Prostate gland (tissue), 2 donors: ENCODE measurements at places on chromosomes 3 and 15. TPM values are rescaled to one million over a fixed set of nuclear protein-coding genes. Genes with fewer than 3 reads are reported as not detected.

DNA sequence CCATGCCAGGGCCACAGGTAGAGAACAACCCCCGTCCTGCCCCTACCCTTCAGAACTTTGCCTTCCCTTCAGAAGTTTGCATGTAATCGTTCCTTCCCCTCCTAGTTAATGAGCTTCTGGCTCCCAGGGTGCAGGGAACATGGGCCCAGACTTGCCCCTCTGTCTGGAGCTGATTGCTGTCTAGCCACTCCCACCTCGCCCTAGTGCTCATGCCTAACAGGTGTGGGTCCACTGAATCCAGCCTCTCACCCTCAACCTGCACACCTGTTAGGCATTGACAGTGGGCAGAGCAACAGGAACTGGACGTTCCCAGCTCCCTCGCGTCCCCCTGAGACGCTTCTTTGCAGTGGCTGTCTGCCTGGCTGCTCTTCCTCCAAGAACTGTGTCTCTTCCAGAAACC, 40.3 kb downstream of the WNT5A start:
- DNase-seq: no peak

- no peak for DNase-seq
These were observed 27.2 kb upstream of the MEX3B start for GRCh38 chr15:82072926-82073537.

GRCh38 chr3:177089901-177090300, 107.4 kb downstream of the TBL1XR1 start:
- DNase-seq: no peak

GRCh38 chr15:70056091-70056680, 41.5 kb downstream of the TLE3 start:
- DNase-seq: no peak

- DNase-seq: no peak
These were observed 32.7 kb downstream of the AADACL2 start for GRCh38 chr3:151766454-151766853.

DNA sequence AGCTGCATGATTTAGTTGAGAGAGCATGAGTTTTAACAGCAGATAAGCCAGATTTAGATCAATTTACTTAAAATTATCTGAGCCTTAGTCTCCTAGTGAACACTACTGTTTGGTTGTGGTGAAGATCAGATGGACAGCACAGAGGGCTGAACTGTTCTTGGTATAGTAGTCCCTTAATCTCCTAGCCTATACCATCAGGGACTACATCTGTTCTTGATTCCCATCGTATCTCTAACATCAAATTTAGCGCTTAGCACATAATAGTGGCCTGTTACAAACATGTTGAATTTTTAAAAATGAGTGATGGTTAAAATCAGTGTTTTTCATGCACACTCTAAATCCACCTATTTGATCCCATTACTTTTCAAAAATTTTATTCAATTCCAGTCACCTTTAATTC, 507.7 kb downstream of the GRM7 start:
- no peak for DNase-seq

DNA sequence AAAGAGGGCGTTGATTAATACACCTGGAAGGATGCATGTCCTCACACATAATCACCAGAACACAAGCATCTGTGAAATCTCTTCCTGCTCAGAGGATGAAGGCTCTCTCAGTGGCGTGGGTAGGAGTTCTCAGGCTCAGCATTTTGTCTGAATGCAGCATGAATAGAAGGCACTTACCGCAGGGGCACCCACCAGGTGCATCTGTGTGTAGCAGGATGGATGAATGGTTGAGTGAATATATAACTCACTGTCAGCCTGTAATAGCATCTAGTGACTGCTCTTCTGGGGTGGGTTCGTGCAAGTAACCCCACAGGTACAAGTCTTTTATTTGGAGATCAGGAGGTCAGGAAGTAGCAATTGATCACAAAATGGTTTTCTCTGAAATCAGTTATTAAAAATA, 143.0 kb downstream of the SQOR start:
- no peak for DNase-seq

DNA sequence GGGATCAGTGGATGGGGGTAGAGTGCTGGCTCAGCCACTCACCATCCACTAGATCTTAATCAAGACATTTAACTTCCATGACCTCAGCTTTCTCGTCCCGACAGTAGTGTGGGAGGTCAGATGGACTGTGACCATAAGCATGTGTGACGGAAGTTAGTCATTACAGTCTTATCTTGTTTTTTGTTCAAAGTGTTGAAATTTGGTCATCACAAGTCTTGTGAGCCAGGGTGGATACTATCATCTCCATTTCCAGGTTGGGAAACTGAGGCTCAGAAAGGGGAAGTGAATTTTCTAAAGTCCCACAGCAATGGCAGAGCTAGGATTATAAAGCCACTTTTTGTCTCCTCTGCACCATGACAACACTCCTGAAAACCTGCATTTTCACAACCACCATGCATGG, 32.0 kb upstream of the ITGA11 start:
- no peak for DNase-seq

DNA sequence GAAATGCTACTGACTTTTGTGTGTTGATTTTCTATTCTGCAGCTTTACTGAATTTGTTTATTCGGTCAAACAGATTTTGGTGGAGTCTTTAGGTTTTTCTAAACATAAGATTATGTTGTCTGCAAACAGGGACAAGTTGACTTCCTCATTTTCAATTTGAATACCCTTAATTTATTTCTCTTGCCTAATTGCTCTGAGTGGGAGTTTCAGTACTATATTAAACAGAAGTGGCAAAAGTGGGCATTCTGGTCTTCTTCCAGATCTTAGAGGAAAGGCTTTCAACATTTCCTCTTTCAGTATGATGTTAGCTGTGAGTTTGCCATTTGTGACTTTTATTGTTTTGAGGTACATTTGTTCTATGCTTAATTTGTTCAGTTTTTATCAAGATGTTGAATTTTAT, 268.5 kb downstream of the WNT5A start:
- no peak for DNase-seq

DNA sequence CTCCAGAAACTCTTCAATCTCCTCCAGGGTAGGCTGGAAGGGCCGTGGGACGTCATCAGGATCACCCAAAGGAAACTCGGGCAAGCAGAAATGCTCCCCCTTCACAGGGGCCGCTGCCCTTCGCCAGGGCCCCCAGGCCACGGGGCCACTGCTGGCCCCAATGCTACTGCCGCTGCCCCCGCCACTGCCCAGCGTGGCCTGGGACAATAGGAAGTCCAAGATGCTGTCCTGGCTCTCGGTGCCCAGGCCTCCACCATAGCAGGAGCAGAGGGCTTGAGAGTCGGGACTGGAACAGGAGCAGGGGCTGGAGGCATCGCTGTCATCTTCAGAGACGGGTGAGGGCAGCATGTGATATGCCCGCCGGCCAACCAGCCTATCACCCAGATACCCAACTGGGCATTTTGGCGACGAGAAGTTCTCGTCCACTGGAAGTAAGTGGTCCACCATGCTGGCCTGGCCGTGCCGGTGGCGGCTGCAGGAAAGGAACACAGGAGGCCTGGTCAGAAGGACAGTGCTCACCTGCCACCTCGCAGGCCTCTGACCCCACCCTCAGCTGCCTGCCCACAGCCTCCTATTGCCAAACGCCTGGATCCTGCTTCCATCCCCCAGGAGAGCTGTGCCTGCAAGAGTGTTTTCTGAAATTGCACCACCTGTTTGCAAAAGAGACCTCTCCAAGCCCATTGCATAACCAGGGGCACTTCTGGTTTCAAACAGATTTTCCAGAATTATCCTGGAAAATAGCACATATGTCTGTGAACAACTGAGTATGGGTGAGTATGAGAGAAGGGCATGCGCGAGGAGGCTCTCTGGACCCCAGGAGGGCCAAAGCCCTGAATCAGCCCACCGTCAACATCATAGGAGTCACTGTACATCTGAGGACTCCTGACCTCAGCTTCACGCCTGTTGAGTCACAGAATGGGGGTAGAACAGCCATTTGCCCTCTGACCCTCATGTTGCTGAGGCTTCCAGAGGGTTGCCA, 4.4 kb downstream of the KLF15 start:
- no peak for DNase-seq

GRCh38 chr15:90665288-90666134, 51.6 kb upstream of the BLM start:
- peak; percentile 41 for DNase-seq

DNA sequence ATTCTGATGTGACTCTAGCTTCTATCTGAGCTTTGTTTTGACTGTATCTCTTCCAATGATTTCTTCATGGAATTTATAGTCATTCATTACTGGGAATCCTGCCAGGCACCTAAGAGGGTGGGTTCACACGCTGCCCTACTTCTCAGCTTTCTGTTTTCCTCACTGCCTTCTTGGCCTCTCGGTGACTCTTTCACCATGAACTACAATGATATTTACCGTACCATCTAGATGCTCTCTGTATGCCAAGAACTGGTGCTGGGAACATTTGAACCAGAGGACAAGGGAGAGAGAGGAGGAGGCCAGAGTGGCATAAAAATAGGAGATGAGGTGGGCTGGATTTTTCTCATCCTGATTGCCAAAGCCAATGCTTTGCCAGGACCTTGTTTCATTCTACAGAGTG, 280.0 kb upstream of the P2RY1 start:
- DNase-seq: peak; percentile 8

- DNase-seq: no peak
These were observed 22.9 kb upstream of the DNAAF4 start for GRCh38 chr15:55530861-55531313.

DNA sequence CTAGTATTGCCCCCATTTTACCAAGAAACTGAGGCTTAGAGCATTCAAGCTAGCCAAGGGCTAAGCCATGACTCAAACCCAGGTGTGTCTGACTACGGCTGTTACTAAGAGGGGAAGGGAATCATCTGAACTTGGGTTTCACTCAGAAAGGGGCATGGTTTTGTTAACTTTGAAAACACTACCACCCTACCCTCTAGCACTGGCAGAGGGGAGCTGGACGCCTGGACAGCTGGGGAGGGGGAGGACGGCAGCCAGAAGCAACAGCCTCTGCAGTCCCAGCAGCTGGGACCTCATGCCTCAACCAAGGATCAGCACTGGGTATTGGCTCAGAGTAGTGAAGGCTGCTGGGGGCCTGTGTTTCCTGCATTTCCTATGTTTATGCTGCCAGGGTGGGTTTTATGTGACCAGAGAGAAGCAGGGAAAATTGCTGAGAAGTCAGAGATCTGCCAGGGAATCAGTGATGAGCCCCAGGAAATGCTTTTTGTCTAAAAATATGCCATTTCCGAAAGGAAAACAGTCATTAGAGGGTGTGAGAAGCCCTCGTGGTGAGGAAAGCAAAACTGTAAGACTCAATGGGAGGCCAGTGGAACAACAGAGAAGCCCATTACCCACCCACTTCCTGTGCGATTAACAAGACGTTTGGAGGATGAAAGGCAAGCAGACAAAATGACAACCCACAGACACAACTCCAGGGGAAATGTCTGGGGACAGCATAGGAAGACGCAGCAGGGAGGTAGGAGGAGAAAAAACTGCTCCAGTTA, 41.2 kb downstream of the LIPC start:
- DNase-seq: no peak

GRCh38 chr15:55108858-55109518, 87.8 kb downstream of the RSL24D1 start:
- peak; percentile 59 for DNase-seq

The CPN2 gene
- total RNA-seq: 1.3 TPM

The ATG7 gene
- 66.5 TPM for total RNA-seq

The CHAC1 gene
- total RNA-seq: 0.18 TPM

The CCNL1 gene
- total RNA-seq: 157 TPM

The COL6A5 gene
- total RNA-seq: 0.57 TPM

The CRYGS gene
- 1.1 TPM for total RNA-seq

The RLBP1 gene
- not detected for total RNA-seq

The REC114 gene
- total RNA-seq: not detected

The PIERCE2 gene
- 4.6 TPM for total RNA-seq

The GOLGA8G gene
- total RNA-seq: 7.9 TPM
